ENCODE measurements at places on chromosomes 2 and 18.
A peak's percentile ranks its signal among the peaks of the same experiment; 100 is the strongest.

- DNase-seq, result no peak
These were observed 53.3 kb upstream of the SLC5A7 start for GRCh38 chr2:107932979-107933378.

DNA sequence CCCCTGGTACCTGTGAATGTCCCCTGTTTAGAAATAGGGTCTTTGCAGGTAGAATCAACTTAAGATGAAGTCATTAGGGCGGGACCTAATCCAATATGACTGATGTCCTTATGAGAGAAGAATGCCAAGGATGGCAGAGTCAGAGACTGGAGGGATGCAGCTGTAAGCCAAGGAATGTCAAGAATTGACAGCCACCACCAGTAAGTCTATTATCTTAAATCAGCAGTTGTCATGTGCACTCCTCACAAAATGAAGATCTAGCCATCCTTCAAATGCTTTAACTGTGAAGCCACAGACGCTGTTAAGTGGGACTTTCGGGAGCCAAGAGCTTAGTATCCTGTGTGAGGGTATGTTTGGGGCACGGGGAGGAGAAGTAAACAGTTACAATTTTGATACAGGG lies 83.2 kb downstream of the ITGA4 start:
- DNase-seq, result no peak

- DNase-seq, result no peak
These were observed 1284.9 kb upstream of the LRRTM1 start for GRCh38 chr2:81589406-81589805.

- DNase-seq, result no peak
These were observed 165.8 kb upstream of the TCF4 start for GRCh38 chr18:55753643-55754263.

- DNase-seq, result no peak
These were observed 22.3 kb upstream of the RAB10 start for GRCh38 chr2:26011609-26011989.

GRCh38 chr2:46333912-46334311 lies 36.7 kb downstream of the EPAS1 start:
- no peak for DNase-seq

- DNase-seq, result no peak
These were observed 89.5 kb downstream of the MRPS9 start for GRCh38 chr2:105127289-105127915.

GRCh38 chr2:2146969-2147900 lies 183.8 kb downstream of the MYT1L start:
- DNase-seq, result no peak

DNA sequence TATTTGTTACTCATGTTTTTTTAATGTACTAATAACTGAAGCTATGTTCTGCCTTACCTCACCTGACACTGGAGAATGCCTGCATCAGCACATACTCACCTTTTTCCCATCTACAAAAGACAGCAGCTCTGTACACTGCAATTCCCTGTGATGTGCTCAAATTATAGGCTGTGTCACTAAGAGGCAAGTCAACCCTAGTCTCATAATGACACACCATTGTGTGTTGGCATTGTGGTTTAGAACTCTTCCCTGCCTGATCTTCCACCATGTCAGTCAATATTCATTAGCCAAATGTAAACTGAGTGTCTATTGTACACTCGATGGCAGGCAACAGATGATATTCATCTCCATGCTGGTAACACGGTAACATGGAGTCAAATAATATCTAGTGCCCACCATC lies 332.1 kb upstream of the TCF4 start:
- no peak for DNase-seq

DNA sequence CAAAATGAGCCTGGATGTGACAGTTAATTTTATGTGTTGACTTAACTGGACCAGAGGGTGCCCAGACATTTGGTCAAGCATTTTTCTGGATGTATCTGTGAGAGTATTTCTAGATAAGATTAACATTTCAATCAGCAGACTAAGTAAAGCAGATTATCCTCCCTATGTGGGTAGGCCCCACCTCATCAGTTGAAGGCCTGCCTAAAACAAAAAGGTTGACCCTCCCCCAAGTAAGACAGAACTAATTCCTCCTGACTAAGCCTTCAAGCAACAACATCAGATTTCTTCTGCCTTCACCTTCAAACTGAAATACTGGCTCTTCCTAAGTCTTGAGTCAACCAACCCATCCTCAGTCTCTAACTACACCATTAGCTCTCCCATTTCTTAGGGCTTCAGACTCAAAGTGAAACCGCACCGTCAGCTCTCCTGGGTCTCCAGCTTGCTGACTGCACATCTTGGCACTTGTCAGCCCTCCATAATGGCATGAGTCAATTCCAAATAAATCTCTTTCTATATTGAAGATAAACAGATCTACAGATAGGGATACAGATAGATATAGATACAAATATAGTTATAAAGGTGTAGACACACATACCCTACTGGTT lies 47.9 kb downstream of the MEMO1 start:
- no peak for DNase-seq

DNA sequence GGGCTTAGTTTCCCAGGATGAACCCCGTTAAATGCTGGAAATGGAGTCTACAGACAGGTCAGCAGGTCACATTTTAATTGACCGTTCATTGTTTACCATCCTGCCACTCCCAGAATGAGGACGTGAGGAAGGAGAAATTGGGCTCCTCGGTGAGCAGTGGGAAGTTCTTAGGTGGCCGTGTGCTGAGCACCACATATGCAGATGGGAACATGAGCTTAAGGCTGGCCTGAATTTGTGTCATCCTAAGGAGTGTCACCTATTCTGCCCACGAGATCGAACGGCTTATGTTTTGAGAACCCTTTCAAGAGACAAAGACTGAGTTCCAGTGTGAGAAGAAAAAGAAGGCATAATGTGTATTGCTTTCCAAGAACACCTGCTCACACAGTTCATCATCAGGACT lies 234.4 kb upstream of the PXDN start:
- DNase-seq, result no peak

- DNase-seq, result no peak
These were observed 46.7 kb upstream of the BARD1 start for GRCh38 chr2:214856137-214856536.

GRCh38 chr2:159218389-159218788 lies 68.1 kb downstream of the WDSUB1 start:
- no peak for DNase-seq

DNA sequence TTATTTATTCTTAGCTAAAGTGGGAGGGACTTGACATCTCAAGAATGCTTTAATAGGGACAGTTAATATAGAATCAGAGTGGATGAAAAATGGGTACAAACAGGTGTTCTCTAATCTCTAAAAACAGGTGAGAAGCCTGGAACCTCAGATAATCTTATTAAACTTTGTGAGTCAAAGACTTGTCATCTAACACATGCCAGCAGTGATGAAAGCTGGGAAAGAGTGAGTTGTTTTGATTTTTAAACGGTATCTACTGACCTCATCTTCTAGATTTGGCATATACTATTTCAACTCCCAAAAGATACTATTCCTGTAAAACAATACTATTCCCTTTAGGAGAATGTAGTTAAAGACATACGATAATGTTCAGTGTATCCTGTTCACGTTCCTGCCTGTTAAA lies 103.4 kb downstream of the CCDC141 start:
- no peak for DNase-seq

DNA sequence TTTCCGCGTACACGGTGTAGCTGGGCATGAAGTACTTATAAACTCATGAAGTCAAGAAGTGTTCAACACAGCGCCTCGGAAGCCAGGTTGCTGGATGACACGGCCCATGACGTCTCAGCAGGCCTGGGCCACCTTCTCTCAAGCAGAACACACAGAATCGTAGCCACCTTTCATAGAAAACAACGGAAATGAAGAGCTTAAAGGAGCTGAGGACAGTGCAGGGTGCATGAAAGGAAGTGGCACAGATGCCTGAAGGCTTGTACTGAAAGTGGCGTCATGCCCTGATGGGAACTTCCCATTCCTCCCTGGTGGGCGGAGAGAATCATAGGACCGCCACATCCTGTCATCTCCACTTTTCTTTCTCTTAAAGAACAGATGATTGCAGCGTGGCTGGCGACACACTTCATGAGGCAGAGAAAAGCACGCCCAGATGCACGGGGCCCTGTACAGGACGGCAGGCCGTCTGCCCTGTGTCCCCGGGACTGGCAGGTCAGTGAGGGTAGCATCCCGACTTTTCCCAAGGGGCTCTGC lies 31.1 kb downstream of the HDAC4 start:
- DNase-seq, result peak; percentile 58

GRCh38 chr2:212619954-212620353 lies 81.4 kb upstream of the ERBB4 start:
- DNase-seq, result no peak

GRCh38 chr2:165791421-165792103 lies 2.5 kb downstream of the GALNT3 start:
- DNase-seq, result no peak

- DNase-seq, result no peak
These were observed 1383.3 kb upstream of the CDH2 start for GRCh38 chr18:29560270-29560669.

GRCh38 chr2:172888714-172889669 lies 153.3 kb downstream of the RAPGEF4 start:
- no peak for DNase-seq

Measured in sciatic nerve (tissue), 2 donors.